ENCODE measurements at places on chromosomes 2 and 18. TPM values are rescaled to one million over a fixed set of nuclear protein-coding genes. Genes with fewer than 3 reads are reported as not detected.

The DPYSL5 gene
- total RNA-seq = not detected

GRCh38 chr2:179049203-179049545 is 763 bp downstream of the CCDC141 start:
- no peak for DNase-seq

The HOXD4 gene
- 5.8 TPM for total RNA-seq

DNA sequence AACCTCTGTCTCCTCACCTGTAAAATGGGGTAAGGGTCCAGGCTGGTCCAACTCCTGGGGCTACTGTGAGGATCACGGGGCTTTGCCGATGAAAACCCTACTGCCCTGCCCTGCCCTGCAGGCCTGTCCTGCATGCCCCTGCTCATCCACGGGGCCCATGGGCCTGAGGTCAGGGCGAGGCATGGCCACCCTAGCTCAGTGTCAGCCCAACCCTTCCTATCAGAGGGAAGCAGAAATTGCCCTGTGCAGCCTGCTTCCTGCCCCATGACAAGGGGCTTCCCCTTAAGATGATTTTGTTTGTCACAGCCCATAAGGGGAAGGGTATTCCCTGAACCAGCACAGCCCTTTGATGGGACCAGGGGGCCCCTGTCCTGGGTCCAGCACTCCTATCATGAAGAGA is 353.6 kb upstream of the ID2 start:
- no peak for DNase-seq

DNA sequence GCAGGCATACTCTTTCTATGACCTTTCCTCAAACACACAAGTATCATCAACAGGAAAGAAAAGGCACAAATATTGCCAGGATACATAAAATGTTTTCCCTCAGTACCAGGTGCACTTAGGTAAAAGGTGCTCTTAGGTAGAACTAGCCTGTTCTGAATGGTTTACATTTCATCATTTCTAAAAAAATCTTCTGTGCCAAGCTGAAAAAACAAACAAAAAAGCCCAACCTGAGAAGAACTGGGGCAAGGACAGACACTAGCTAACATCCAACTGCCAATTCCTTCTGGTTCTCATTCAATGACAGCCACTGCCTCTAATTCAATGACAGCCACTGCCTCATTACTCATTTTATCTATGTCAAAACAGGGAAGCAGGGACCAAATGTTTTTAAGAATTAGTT is 68.5 kb downstream of the SPIRE1 start:
- DNase-seq = no peak

The TMSB10 gene
- total RNA-seq = 5,529 TPM

DNA sequence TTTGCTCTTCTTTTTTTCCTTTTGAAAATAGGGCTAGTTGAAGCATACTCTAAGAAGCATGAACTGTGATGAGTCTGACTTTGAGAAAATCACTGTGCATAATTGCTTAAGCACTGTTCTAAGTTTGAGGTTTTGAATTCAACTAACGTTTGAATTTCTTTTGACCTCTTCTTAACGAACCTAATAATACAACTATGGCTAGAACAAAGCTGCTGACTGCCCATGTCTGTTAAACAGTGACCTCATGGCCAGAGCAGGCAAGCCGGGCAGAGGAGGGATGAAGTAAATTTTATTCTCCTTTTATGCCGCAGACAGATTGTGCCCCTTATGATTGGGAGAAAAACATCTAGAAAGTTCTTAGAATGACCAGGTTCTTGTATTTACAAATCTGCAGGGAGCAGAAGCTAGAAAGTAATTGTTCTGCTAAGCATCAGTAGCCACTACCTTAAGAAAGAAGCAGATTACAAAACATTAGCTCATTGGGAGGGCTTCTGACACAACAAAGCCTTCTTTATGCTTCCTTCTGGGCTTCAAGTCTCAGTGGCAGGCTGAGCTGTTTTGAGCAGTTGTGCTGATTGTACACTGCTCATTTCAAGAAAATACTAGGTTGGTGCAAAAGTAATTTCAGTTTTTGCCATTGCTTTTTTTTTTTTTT is 97.8 kb upstream of the RASGRP3 start:
- DNase-seq = no peak

- peak; percentile 66 for DNase-seq
Measured at GRCh38 chr18:23998820-23999219, 15.7 kb upstream of the TTC39C start.

DNA sequence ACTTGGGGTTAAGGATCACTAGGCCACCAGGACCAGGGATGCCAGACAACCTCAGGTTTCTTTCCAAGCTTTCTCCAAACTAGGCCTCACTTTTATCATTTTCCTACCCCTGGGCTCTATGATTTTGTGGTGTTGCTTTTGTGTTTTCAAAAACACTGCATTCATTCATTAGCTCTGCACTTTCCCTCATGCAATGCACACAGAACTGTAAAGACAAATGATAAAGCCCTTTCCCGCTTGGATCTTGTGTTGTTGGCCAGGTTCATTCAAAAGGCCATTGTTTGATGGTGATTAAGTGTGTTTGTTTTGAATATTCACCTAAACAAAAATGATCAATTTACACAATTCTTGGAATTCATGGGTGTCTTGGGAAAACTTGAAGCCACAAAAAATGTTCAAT is 210.7 kb upstream of the TNP1 start:
- DNase-seq = no peak

- DNase-seq = no peak
Measured at GRCh38 chr2:224009605-224010315, 29.3 kb downstream of the SERPINE2 start.

DNA sequence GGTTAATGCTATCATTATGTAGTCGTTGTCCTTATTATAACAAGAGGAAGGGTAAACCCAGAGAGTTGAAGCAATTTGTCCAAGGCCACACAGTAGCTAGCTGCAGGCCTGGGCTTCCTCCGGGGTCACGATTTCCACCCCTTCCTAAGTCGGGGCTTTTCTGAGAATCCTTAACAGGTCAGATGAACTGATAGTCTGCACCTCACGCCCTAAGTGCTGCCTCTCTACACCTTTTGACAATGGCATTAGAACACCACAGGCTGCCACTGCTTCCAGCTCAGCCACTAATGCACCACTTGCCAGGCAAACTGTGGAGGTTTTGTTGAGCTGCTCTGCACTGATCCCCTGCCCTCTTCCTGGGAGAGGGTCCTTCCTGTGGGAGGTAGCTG is 37.7 kb downstream of the FOSL2 start:
- no peak for DNase-seq

DNA sequence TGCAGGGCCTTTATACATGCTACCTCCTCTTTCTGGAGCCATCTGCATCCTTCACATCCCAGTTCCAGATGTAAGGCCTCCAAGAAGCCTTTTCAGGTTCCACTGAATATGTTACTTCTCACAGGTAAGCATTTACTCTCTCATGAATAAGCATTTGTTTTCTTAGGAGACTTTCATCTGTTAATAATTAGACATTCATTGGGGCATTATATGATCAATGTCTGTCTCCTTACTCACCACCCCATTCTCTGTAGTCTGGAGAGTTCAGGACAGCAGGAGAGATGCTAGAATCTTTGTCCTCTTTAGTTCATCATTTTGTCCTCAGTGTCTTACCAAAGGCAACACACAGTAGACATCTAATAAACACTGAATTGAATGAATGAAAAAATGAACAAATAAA is 185.7 kb downstream of the NCKAP5 start:
- no peak for DNase-seq

GRCh38 chr2:240935103-240935876 is 29.2 kb downstream of the CROCC2 start:
- DNase-seq = peak; percentile 38

The TSPYL6 gene
- not detected for total RNA-seq

The RAB17 gene
- total RNA-seq = not detected

DNA sequence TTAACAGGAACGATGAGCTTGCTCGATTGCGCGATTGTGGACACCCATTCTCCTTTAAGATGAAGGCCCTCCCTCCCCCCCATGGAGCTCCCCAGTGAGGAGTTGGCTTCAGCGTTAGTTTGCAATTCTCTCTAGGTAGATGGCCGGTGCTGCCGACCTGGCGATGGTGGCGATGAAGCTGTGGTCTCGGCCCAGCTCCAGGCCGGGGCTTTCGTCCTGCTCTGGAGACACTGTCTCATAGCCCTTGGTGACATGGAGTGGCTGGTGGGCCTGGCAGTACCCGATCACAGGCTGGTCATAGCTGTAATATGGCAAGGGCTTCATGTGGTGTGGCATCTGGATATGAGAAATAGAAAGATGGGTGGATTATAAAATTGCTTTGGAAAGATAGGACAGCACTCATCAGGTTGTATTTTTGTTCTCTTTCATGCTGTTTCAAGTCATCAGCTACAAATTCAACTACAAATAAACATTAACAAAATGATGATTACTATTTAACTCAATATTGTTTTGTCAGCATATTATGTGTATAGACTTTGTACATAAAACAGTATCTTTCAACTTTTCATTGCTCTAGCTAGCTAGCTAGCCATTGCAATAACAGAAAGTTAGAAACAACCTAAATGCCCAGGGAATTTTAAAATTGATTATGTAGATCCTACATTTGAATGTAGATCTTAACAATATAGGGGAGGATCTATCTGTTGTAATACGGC is 773.4 kb downstream of the LRRTM4 start:
- DNase-seq = no peak

The QPCT gene
- total RNA-seq = 3.7 TPM

DNA sequence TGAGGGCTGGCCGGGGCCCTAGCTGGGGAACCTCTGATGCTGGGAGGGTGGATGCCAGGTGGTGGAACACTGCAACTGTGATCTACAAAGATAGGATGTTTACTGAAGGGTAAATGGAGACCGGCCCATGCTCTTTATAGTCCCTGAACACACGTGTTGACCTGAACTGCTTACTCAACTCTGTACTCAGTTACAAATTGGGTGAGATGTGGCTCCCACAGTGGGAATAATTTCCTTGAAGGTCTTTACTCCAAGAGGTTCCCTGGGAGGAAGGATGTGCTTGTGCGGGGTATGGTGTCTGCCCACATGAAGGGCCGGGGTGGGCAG is 254.1 kb downstream of the PRKCE start:
- DNase-seq = no peak

GRCh38 chr2:105291981-105292380 is 37.6 kb downstream of the TGFBRAP1 start:
- no peak for DNase-seq

DNA sequence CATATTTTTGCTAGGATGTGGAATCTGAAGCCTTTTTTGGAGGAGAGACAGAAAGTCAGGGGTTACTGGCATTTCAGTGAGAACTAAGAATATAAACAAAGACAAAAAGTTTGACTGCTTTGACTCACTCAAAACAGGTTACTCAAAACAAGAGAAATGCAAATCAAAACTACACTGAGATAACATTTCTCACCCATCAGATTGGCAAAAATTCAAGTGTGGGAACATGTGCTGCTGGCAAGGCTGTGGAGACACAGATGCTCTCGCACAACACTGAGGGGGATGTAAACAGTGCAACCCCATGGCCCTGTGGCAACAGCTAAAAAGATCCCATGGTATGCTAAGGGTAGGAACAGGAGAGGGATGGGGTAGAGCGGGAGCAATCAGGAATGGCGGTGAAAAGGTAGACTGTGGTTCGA is 86.6 kb downstream of the DTNB start:
- DNase-seq = no peak

The GYPC gene
- total RNA-seq = 127 TPM

- DNase-seq = no peak
Measured at GRCh38 chr2:67281101-67281500, 116.0 kb upstream of the ETAA1 start.
